ENCODE measurements at places on chromosomes 7 and 10.

DNA sequence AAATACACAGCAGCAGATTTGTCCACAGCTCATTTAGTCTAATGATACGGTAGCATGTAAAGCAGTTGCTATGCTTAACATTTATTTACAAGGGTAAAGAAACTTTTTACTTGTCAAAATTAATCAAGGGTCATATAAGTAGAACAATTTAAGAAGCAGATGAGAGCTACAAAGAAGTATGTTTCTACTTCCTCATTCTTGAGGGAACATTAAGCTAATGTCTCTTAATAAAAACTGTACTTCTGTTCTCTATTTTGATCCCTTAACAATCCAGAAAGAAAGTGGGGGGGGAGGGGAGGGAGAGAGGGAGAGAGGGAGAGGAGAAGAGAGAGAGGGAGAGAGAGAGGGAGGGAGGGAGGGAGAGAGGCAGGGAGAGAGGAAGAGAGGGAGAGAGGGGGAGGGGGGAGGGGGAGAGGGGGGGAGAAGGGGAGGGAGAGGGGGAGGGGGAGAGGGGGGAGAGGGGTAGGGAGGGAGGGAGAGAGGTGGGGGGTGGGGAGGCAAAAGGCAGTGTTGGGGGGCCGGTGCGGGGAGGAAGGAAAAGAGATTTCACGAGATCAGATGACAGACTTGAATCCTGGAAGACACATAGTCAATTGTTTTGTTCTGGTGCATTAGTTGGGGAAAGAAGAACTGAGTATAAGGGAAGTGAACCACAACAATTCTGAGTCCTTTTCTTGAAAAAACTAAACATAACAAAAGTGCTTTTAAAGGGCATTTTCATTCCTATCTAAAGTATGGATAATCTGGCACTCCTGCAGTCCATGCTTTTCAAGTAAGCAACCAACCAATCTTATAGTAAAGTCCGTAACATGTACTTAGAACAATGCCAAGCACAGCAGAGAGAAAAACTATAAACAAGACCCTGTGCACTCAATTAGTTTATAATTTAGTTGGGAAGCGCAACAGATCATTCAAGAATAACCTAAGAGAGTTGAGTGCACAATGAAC, 128.0 kb downstream of the USP6NL start:
- no peak for DNase-seq

GRCh38 chr10:24887855-24888231, 64.6 kb downstream of the PRTFDC1 start:
- DNase-seq = no peak

DNA sequence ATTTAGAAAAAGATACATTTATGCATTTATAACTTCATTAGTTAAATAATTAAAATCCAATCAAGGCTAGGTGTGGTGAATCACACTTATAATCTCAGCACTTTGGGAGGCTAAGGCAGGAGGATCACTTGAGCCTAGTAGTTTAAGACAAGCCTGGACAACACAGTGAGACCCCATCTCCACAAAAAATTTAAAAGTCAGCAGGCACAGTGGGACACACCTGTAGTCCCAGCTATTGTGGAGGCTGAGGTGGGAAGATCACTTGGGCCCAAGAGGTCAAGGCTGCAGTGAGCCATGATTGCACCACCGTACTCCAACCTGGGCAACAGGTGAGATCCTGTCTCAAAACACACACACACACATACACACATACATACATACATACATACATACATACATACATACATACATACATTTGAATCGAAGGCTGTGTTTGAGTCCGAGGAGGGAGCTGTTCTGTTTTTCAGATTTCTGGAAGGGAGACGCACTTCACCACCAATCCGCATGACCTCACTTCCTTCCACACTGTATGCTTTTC, 30.1 kb downstream of the SFMBT2 start:
- no peak for DNase-seq

DNA sequence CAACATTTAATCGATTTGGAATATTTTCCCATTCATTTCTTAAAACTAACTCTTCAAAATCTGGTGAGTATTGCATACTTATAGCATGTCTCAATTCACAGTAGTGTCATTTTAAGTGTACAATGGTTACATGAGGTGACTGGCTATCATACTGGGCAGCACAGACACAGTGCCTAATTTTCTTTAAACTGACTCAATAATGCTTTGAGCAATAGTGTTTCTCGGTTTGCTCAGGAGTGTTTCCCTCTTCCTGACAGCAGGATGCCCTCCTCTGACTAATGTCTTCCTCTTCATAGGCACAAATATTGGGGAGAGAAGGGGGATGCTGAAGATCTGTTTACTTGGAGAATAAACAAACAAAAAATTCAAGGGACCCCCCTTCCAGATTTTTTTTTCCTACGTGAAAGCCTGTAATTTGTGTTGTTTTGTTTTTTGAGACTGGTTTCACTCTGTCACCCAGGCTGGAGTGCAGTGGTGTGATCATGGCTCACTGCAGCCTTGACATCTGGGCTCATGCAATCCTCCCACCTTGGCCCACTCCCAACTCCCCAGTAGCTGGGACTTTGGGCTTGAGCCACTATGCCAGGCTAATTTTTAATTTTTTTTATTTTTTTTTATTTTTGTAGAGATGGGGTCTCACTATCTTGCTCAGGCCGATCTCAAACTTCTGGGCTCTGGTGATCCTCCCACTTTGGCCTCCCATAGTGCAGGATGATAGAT, 2.2 kb downstream of the MRC1 start:
- no peak for DNase-seq

DNA sequence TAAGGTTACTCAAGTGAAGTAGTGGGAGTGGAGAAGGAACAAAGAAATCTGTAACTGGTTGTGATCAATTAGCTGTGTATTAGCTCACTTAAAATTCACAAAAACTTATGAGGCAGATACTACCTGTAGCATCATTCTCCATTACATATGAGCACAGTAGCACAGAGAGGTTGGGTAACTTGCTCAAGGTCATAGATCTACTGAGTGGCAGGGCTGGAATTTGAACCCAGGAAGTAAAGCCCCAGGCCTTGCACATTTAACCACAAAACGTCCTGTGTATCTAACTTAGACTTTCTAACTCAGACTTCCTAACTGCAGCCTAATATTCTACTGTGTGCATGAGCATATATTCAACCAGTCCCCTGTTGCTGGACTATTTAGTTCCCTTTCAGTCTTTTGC, 5.6 kb upstream of the SLF2 start:
- DNase-seq = no peak

DNA sequence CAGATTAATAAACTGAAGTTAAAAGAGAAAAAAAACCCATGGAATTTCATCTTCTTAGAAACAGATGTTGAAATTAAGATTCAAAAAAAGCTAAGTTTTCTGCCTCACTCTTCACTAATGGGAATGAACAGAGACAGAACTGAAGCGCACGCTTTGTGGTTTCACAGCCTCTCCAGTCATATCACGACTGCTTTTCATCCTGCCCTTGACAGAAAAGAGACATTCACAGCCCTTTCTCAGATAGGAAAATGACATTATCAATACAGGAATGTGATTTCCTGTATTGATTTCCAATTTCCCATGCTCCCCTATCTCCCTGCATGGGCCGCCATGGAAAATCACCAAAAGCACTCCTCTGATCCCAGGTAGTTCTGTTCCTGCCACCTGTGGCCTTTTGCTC, 108.2 kb downstream of the PFKFB3 start:
- DNase-seq = no peak

GRCh38 chr10:11218395-11218794, 200.7 kb downstream of the CELF2 start:
- no peak for DNase-seq

- no peak for DNase-seq
Measured at GRCh38 chr10:78560341-78560688, 508.5 kb upstream of the ZMIZ1 start.

DNA sequence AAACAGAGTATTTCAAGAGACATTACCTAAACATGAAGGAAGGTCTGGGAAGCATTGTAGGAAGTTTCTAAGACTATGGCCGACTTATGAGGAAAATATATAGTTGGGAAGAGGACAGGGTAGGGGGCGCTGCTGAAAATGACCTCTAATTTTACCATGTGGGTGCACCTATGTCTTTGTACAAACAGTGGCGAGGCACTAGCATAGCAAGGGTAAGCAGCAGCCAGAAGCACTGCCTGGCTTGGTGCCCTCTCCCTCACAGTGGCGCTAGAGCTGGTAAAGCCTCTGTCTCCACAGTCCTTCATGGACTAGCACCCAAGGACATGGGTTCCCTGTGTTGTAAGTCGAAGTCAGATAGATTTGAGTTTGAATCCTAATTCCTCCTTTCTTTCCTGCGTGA, 461.2 kb downstream of the INHBA start:
- no peak for DNase-seq

DNA sequence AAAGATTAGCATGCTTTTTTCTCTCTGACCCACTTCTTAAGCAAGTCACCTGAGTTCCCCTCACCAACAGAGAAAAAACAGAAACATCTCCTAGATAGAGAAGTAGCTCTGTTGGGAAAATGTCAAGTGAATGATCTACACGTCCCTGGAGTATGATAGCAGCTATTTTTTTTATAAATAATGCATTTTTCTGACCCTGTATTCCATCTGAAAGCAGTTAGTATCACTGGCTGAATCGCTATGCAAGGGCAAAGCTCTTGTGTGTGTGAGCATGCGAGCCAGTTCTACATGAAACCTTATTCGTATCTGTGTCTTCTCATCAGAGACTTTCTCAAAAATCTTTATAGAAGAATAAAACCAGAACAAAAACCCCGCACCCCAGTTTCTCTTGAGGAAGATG, 8.2 kb downstream of the ANKMY2 start:
- no peak for DNase-seq

- DNase-seq = no peak
Measured at GRCh38 chr7:93923942-93924341, 2.4 kb downstream of the GNG11 start.

DNA sequence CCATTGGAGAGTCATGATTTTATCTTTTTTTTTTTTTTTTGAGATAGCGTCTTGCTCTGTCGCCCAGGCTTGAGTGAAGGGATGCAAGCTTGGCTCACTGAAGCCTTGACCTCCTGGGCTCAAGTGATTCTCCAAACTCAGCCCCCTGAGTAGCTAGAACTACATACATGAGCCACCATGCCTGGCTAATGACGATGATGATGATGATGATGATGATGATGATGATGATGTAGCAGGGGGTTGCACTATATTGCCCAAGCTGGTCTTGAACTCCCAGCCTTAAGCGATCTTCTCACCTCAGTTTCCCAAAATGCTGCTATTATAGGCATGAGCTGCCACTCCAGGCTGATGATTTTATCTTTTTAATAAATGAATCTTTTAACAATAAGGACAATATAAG, 13.9 kb upstream of the PLAC9 start:
- DNase-seq = no peak

- DNase-seq = no peak
Measured at GRCh38 chr7:347644-348479, 57.9 kb downstream of the FOXL3 start.

GRCh38 chr10:97873569-97873968, 23.9 kb downstream of the GOLGA7B start:
- no peak for DNase-seq
